ENCODE measurements at places on chromosomes 5 and 9.

GRCh38 chr9:87884578-87885459 lies 2.1 kb downstream of the SPATA31E1 start:
- no peak for DNase-seq

- DNase-seq = no peak
These were observed 326.2 kb downstream of the PRR16 start for GRCh38 chr5:120790339-120790738.

GRCh38 chr9:134539586-134540194 lies 101.9 kb upstream of the COL5A1 start:
- DNase-seq = no peak

DNA sequence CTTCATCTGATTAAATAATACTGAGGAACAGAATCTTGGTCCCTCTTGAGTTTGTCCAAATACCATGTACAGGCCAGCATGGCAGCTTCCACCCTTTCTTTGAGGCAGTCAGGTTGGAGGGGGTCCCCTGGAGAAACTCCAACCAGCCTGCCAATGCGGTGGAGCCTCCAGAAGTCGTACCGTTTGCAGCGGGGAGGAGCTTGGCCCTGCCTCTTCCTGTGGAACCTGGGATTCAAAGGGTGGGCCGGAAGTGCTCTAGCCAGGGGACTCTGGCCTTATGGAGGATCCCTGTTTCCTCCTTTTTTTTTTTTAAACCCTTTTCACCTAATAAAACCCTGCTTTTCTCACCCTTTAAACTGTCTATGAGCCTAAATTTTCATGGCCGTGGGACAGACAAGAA lies 216.3 kb upstream of the ZNF608 start:
- DNase-seq = no peak

- no peak for DNase-seq
These were observed 104.5 kb downstream of the VAV2 start for GRCh38 chr9:133887540-133888047.

- no peak for DNase-seq
These were observed 2115.0 kb downstream of the MAT2B start for GRCh38 chr5:165620394-165620793.

DNA sequence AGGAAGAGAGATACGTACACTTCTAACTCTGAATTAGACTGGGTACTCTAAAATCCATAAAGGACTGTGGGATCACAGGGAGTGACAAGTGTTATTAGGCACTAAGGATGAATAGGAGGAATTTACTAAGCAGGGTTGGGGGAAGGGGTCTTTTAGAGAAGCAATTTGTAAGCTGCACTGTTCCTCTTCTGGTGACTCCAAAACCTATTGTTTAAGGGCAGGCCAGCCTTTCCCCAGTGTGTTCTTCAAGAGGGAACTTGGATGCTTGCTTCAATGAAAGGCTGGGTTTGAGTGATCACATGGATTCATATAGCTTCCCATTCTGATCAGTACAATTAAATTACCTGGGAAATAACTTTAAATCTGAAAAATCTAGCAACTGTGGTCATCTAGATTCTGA lies 71.8 kb downstream of the STX17 start:
- DNase-seq = no peak

DNA sequence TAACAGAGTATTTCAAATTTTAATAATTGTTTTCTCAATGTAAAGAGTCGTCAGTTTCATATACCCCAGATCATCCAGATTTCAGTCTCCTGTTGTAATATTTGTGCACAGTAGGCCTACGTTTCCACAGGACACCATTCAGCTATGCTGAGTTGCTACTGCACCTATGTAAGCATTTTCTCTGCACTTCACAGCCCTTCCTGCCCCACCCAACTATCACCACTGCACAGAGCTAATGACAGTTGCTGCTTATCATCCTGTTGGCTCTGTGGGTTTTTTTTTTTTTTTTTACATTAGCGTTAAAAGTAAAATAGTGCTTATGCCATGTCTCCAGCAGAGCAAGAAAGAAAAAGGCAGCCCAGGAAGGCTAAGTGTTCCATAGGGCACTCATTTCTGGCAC lies 5.9 kb upstream of the PRKACG start:
- no peak for DNase-seq

DNA sequence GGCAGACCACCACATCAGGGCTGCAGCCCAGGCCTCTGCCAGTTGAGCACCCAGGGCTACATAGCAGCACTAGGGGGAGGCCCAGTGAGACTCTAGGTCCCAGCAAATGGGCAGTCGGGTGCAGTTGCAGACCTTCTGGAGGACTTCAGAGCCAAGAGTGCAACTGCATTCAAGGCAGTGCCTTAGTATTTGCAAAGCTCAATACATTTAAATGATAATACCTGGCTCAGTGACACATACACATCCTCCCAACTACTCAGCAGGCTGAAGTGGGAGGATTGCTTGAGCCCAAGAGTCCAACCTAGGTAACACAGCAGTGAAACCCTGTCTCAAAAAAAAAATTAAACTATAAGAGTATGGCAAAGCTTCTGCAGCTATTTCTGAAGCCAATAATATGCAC lies 38.6 kb upstream of the TMOD1 start:
- no peak for DNase-seq

GRCh38 chr5:156474251-156474650 lies 147.3 kb downstream of the SGCD start:
- DNase-seq = no peak

GRCh38 chr5:100779669-100780375 lies 123.3 kb downstream of the ST8SIA4 start:
- DNase-seq = no peak

All from WERI-Rb-1 (cell line).